ENCODE measurements at places on chromosomes 13 and 19. TPM values are rescaled to one million over a fixed set of nuclear protein-coding genes. Genes with fewer than 3 reads are reported as not detected.

GRCh38 chr13:88761145-88761544, 1090.0 kb downstream of the SLITRK5 start:
- no peak for DNase-seq

GRCh38 chr13:58376775-58377174, 745.2 kb downstream of the PCDH17 start:
- DNase-seq: no peak

- DNase-seq: no peak
Observed at GRCh38 chr13:113390874-113391497, 27.1 kb upstream of the GRTP1 start.

The POU2F2 gene
- total RNA-seq: 39.6 TPM

DNA sequence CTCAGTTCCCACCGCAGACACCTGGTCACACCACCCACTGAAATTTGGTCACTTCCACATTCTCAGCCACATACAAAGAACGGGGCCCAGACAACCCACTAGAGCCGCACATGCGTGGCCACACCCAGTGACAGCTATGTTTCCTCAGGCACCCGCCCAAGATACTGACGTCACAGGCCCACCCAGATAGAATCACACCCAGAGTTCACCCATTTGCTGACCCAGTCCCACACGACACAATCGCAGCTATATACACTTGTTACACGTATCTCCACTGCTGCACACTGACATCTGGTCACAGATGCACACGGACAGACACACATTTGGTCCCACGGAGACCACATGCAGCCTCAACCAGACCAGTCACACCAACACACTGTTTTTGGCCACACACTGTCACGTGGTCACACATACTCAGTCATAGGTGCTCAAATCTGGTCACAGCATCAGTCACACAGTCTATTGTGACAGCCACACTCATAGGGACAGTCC, 2.9 kb downstream of the NUMBL start:
- DNase-seq: no peak

The CPAMD8 gene
- 0.19 TPM for total RNA-seq

DNA sequence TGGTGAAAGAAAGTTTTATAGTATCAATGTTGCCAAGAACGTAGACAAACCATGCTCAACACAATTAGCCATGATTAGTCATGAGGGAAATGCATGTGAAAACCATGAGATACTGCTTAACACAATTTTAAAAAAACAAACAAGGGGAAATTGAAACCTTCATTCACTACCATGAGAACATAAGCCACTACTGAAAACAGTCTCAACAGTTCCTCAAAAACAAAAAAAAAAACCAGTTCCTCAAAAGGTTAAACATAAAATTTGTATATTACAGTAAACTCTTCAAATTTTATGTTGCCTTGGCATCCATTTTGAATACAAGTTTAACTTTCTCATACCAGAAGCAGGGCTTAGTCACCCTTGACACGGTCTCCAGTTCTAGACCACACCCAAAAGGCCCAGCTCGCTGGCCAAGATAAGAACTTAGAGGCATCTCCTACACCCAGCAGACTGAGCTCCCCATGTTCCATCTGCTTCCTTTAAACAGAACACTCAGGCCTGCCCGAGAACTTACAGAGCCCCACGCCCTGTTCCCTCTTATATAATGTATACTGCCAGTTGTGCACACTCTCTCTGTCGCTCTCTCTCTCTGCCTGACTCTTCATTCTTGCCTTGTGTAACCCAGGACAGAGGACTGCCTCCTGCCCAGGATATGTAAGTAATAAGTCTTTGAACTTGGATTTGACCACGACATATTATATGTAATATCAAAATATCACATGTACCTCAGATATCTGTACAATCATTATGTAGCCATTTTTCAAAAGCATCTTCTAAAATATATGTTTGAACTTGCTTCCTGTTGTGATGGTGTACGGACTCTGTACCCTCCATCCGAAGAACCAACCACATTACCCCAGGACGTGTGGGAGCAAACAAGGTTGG, 67.4 kb downstream of the STK24 start:
- DNase-seq: no peak

DNA sequence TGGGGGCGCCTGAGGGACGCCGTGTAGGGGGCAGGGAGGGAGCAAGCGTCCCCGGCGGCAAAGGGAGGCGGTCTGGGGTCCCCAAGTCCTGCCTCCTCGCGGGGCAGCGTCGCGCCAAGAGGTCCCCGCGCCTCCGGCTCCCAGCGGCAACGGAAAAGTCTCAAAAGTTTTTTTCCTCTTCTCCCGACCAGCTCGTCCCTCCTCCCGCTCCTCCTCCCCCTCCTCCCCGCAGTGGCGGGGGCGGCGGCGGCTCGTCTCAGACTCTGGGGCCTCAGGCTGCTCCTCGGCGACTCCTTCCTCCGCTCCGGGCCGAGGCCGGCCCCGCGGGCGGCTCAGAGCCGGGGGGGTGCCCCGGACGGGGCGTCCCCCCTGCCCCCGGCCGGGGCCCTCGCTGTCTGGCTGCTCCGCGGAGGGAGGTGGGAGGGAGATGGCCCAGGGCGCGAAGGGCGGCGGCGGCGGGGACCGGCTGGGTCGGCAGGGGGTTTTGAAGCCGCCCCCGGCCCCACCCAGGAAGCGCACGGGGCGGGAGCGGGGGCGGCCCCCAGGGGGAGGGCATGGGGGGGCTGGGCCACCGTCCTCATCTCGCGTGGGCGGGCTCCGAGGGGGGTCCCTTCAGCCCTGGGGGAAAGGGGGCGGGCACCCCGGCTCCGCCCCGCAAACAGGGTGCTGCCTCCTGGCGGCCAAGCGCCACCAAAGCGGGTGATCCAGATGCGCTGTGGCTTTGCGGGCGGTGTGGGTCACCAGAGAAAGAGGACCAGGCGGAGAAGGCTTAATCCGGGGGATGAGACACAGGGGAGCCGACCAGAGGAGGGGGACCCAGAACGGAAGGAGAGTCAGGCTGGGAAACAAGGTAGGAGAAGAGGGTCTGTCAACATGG, at the start of gene TGFB1:
Gene TGFB1 (minus strand): TSS at position 457 of the 877 bp plus-strand sequence. CDS start 878 bp downstream, outside the sequence.
- peak; percentile 92 for DNase-seq

The C1QTNF9 gene
- not detected for total RNA-seq

- peak; percentile 55 for DNase-seq
Observed at GRCh38 chr13:31431722-31432137, 232.0 kb downstream of the B3GLCT start.

DNA sequence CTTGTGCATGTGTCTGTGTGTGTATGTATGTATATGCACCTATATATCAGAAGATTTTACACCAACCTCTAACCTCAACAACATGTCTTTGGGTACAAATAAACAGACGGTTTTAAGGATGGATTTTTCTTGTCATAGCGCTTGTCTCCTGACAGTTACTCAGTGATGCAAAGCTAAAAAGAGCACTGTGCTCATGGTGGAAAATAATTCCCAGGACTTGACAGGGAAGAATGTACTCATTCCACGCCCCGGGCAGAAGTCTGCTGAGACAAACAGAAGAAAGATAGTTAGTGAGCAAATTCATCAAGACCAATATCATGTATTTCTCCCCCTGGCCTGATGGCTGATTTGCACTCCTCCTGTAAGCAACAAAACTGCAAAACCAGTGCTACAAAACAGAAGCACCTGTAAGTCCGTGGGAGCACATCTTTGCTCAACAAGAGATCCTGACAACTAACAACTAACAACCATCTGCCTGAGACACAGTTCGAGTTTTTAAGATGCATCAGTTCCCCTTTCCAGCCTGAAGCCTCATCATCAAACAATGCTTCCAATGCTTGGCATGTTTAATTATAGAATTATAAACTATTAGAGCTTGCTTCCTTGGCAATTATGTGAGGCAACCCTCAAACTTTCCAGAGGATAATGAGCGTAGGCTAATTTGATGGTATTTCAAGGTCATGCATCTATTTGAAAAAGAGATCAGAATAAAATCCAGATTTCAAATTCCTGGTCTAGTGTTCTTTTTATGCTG, 812.7 kb upstream of the MIR17HG start:
- DNase-seq: no peak

The SHISA2 gene
- 0.16 TPM for total RNA-seq

GRCh38 chr19:40947573-40947972, 43.5 kb upstream of the CYP2B6 start:
- no peak for DNase-seq

DNA sequence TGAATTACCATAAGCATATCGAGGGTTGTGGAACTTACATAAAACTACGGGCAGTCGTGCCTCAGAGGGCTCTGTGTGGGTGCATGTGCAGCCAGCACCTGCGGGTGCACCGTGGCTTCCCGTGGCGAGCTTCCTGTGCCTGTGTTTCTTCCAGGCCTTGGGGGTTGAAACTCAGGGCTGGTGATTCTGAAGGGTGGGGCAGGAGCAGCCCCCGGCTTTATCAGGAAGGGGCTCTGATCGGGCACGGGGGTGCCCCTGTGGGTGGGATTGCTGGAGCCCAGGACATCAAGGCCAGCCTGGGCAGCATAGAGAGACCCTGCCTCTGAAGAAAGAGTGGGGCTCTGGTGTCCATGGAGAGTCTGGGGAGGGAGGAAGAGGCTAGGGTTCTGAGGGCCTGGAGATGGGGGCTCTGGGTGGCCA, 11.1 kb downstream of the ATP4B start:
- DNase-seq: peak; percentile 38

The PLPPR3 gene
- not detected for total RNA-seq

DNA sequence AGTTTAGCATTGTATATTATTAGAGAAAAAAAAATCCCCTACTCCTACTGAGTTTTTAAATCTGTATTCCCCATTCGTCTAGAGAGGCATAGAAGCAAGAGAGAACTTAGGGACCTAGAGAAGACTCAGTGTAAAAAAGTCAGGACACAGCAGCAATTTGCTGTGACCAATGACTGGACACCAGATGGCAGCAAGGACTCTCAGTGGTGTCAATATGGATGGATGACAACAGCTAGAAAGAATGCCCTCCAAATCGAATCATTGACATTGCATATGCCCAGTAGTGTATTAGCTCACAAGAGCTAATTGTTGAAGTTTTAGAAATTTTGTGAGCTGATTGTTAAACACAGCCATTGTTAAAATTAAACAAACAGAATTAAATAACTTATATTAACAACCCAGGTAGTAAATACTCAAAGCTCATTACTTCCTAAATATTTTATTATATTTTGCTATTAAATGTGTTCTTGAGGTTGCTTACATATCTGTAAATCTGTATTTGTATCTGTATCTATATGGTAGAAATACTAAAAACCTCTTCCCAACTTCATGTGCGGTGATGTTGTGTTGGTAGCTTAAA, 43.9 kb downstream of the SIAH3 start:
- no peak for DNase-seq

DNA sequence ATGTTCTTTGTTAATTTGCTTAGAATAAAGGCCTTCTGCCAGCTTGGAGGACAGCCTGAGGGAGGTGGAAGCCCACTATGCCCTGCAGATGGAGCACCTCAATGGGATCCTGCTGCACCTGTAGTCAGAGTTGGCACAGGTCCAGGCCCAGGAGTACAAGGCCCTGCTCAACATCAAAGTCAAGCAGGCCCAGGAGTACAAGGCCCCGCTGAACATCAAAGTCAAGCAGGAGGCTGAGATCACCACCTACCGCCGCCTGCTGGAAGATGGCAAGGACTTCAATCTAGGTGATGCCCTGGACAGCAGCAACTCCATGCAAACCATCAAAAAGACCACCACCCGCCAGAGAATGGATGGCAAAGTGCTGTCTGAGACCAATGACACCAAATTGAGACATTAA, 41.7 kb downstream of the ZNF85 start:
- no peak for DNase-seq

- DNase-seq: peak; percentile 69
Observed at GRCh38 chr13:46751811-46752635, 44.9 kb downstream of the ESD start.

The ZNF582 gene
- total RNA-seq: 0.84 TPM

DNA sequence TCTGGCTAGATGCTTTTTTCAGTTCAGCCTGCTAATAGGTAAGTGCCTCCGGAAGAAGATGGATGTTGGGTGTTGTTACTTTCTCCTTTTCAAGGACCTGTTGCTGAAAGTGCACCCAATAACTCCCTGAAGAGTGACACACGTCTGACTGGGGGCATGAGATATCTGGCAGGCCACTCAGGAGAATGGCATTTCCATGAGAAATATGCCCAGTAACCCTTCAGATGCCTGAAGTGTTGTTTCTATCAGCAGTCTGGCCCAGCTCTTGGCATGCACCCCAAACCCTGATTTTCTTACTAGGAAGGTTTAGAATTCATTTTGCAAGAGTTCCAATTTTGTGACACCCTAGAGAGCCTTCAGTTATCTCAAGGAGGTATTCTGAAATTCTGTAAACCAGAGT, 71.5 kb downstream of the ARHGAP35 start:
- no peak for DNase-seq

- DNase-seq: no peak
Observed at GRCh38 chr19:51531349-51532315, at the start of gene SIGLEC6. Gene SIGLEC6, minus strand, starts transcription at chr19:51531670. Its CDS starts 22 bp downstream, at chr19:51531648.

GRCh38 chr19:7691497-7691896, 10.4 kb downstream of the FCER2 start:
- DNase-seq: no peak

DNA sequence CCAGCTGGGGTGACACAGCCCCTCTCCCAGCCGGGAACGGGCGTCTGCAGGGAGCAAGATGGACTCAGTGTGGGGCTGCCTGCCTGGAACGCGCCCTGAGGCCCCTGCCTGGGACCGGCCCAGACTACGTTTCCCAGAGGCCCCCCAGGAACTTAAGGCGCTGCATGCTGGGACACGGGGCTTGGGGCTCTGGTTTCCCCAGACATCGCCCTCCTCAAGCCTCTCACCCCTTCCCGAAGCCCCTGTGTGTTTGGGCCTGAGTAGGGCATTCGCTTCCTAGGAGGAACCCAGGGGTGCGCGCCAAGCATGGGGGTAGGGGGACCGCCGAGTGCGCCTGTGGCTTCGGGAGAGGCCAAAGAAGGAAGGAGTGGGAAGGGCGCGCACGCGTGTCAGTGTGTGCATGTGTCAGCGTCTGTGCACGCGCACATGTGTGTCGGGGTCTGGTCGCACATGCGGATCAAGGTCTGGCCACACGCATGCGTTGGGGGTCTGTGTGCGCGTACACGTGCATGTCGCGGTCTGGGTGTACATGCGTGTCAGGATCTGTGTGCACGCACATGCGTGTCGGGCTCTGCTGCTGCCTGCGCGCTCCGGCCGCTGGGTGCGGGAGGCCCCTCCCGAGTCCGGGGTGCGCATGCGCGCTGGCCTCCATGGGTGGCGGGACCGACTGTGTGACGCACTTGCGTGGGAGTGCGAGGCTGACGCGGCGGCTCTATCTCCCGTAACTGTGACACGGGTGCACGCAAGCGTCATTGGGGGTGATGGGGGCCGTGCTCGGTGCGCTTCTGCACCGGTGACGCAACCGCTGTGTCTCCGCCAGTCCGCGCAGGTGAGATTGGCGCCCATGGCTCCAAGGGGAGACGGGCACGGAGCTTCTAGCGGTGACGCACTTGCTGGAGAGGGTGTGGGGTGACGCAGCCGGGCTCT, 16.2 kb downstream of the ZNF331 start:
- peak; percentile 81 for DNase-seq

The NPAS1 gene
- 0.58 TPM for total RNA-seq
